ENCODE measurements at places on chromosomes 3 and 15. TPM values are rescaled to one million over a fixed set of nuclear protein-coding genes. Genes with fewer than 3 reads are reported as not detected.

- DNase-seq: no peak
- no peaks in the 10 kb centered on the region for H3K27me3 ChIP-seq
- no peaks in the 10 kb centered on the region for H3K36me3 ChIP-seq
Observed at GRCh38 chr15:62440362-62441105, 275.4 kb upstream of the C2CD4B start.

DNA sequence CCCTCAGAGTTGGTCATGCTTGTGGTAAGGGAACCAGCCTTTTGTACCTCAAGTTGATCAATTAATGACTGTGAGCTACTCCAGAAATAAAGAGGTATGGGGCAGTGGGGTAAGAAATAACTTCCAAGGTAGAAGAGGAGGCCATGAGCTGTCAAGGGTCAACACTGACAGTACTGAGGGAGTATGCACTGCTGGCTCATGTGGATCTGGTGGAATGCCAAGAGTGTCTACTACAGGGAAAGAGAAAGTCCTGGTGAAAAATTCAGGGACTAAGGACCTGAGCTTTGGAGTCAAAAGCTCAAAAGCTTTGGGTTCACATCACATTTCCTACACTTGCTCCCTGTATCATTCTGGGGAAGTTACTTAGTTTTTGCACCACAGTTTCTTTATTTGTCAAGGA, 154.9 kb downstream of the SEMA6D start:
- no peaks in the 10 kb centered on the region for H3K4me1 ChIP-seq
- no peaks in the 10 kb centered on the region for H3K36me3 ChIP-seq
- no peak overlapping the region for H3K4me3 ChIP-seq
- H3K27me3 ChIP-seq: no peaks in the 10 kb centered on the region

DNA sequence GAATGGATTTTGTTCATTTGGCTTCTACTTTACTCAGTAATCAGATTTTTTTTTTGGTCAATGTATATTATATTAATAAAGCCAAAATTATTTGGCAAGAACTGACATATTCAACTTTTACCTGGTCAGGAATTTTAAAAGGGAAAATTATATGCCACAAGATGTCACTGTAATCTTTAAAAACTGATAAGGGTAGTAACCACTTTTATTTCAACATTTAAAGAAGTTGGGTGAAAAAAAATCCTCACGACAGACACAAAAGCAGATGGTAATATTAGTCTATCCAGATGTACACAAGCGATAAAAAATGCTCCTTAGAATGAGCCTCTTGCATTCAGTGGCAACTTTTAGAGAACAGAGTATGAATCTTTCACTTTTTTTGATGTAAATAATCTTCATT, 101.9 kb downstream of the SERPINI1 start:
- no peaks in the 10 kb centered on the region for H3K27me3 ChIP-seq
- DNase-seq: no peak
- no peaks in the 10 kb centered on the region for H3K36me3 ChIP-seq

The ALCAM gene
- total RNA-seq: 0.82 TPM

Measured in gastrocnemius medialis (tissue), 4 donors.